ENCODE measurements at places on chromosomes 3 and 15.

GRCh38 chr3:52534281-52535183, 875 bp upstream of the NT5DC2 start:
- DNase-seq: no peak

DNA sequence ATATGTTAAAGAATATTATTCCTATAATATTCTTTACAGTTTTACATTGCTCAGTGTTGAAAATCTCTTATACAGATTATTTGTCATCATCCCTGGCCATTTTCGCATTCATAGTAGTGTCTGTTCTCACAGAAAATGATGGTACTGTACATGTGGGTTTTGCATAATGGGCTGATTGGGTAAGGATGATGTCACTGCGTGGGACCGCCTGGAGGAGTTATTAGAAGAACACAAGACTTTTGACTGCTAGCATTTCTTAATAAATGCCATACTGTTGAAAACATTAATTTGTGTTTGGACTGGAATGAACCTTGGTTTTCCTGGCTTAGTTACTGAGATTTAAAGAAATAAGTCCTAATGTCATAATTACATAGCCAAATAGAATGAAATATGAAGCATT, 20.3 kb downstream of the LRCH3 start:
- DNase-seq: no peak

GRCh38 chr3:186216900-186217819, 108.3 kb upstream of the ETV5 start:
- no peak for DNase-seq

GRCh38 chr15:32029409-32029861, 880 bp upstream of the CHRNA7 start:
- DNase-seq: no peak

- no peak for DNase-seq
Observed at GRCh38 chr3:4562595-4562994, 69.4 kb downstream of the ITPR1 start.

DNA sequence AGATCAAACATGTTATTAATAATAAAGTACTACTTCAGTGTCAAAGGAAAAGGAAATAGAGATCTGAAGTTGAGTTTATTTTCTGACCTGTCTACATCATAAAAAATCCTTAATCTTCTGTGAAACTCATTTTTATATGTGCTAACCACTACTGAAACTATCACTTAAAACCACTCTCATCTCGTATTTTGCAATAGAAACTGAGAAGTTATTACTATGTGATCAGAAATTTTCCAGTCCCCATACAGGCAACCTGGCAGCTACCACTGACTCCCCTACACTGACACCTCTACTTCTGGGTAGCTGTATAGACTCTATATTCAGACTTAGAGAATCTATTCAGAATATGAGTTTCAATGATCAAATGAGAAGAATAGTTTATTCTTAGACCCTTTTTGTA, 8.3 kb downstream of the HDGFL3 start:
- no peak for DNase-seq

DNA sequence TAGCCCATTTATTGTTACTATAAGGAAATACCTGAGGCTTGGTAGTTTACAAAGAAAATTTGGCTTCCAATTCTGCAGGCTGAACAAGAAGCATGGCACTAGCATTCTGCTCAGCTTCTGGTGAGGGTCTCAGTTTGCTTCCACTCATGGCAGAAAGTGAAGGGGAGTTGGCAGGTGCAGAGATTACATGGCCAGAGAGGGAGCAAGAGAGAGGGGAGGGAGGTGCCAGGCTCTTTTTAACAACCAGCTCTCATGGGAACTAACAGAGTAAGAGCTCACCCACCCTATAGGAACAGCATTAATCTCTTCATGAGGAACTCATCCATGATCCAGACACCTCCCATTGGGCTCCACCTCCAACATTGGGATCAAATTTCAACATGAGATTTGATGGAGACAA, 437.9 kb downstream of the CHL1 start:
- no peak for DNase-seq

DNA sequence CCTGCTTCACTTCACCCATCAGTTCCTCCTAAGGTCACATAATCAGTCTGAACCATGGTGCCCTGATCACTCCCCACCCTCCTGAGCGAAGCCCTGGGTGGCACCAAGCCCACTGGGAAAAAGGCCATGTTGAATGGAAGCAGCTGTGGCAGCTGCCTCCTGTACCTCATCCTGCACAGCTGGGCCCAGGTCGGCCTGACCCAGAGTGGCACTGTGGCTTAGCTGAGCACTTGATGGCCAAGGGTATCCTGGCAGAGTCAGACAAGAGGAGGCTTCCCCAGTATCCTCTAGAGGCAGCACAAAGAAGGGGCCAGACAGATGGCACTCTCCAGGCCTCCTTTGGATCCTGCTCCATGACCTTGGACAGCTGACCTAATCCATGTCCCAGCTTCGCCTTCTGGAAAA, 68.4 kb downstream of the TLE3 start:
- DNase-seq: no peak

DNA sequence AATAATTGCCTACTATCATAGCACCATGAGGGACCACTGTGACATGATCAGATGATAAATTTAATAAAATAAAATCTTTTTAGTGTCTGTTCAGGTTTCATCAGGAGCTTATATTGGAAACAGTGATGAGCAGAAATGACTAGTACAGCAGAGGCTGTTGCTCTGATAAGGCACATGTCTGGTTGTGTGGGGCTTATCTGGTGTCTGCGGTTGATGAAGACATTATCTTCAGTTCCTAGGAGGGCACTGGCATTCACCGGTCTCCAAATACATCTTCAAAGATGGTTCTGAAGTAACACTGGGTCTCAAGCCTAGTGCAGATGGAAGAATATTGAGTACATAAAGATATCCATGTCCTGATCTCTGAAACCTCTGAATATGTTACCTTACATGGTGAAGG, 125.3 kb downstream of the SUCNR1 start:
- DNase-seq: no peak

- no peak for DNase-seq
Observed at GRCh38 chr3:139917226-139917785, 17.7 kb upstream of the CLSTN2 start.

DNA sequence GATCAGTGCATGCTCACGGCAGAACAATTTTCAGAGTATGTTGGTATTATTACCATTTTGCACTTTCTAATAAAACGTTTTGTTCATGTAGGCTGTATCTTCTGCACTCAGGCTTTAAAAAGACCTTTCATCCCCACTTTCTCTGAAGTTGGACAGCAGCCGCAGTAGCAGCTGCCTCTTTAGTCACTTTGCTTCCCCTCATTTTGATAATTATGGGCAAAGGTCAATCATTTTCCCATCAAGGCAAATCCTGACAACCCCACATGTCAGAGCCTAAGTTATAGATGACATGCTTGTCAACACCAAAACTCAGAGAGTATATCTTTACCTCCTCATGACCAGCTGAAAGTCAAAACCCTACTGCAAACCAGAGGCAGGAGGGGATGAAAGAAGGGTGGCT, 99.7 kb downstream of the ROBO2 start:
- no peak for DNase-seq

DNA sequence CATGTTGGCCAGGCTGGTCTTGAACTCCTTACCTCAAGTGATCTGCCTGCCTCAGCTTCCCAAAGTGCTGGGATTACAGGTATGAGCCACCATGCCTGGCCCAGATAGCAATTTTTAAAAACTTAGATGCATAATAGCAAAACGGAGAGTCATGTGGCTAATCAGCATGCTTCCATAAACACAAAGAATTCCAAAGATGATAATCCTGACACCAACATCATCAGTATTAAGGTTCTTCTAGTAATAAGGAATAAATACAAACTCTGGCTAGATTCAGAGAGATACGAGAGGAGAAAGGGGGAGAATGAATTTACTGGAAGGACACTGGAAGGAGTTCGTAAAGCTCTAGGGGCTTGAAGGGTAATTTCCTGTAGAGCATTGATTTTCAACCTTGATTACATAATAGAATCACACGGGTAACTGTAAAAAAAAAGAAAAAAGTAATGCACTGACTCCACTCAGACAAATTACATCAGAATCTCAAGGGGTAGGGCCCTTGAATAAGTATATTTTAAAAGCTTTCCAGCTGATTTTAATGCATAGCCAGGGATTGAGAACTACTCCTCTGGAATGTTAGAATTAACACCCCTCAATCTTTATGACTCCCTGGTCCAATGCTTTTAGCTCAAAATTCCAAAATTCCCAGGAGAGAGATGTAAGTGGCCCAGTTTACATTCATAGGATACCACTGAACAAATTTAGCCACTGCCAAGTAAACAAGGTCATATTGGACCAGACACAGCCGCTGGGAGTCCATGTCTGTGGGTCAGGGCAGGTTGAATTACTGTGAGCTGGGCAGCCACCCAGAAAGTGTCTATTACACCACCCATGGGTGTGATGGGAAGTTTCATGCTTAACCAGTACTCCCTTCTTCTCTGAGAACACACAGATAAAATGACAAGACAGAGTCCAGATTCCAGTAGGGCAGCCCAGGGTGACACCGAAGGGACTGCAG, 243.9 kb downstream of the TBL1XR1 start:
- no peak for DNase-seq

DNA sequence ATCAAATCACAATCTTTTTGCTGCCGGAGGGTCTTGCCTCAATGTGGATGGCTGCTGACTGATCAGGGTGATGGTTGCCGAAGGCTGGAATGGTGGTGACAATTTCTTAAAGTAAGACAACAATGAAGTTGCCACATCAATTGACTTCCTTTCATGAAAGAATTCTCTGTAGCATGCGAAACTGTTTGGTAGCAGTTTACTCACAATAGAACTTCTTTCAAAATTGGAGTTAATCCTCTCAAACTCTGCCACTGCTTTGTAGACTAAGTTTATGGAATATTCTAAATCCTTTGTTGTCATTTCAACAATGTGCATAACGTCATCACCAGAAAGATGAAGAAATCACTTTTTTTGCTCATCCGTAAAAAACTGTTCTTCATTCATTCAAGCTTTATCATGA, 65.8 kb downstream of the B3GNT5 start:
- DNase-seq: no peak

GRCh38 chr3:116199063-116199462, 246.2 kb downstream of the LSAMP start:
- no peak for DNase-seq

DNA sequence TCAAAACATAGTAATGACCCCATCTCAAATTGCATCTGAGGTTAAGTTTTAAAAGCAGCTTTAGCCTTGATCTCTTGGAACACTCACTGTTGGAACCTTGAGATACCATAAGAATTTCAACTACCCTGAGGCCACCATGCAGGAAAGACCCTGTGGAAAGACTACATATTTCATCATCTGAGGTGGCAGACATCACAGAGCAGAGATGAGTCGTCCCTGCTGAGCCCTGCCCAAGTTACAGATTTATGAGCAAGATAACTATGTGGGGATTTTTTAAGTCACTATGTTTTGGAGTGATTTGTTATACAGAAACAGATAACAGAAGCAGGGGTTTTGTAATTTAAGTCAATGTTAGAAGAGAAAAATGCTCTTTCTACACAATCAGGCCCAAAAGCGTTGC, 168.4 kb downstream of the STAC start:
- no peak for DNase-seq

DNA sequence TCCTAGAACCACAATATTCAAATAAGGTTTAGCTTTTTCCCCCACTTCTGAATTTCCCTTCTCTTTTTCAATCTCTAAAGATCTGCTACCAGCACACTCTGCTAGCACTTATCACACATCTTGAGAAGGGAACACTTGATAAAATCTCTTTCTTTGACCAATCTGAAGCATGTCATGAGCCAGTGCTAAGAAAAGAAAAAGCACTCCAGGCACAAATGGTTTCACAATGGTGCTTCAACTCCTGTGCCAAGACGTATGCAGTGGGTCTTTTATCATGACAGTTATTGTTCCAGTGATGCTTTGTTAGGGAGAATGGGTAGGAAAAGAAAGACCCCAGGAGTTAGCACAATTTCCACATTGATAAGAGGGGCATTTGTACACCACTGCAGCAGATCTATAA, 248.4 kb downstream of the ZNF385D start:
- no peak for DNase-seq

DNA sequence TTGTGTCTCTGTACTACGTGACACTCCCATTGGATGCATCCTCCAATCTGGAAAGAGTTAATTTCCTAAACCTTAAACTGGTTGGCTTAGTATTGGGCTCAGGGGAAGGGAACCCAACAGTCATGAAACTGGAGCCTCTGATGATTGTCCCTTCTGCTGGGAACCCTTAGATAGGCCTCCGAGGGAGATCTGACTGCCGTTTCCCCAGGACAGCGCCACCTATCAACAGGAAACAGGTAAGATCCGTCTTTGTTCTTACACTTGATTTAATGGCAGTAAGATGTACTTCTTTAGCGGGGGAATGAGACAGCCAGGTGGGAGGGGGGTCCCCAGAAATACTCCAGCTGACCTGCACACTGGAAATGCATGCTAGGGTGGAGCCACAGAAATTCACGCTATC, 1749.6 kb downstream of the SI start:
- DNase-seq: no peak

- DNase-seq: no peak
Observed at GRCh38 chr3:99952306-99952705, 134.6 kb downstream of the CMSS1 start.

- DNase-seq: no peak
Observed at GRCh38 chr3:113773381-113773780, 26.5 kb downstream of the ATP6V1A start.

DNA sequence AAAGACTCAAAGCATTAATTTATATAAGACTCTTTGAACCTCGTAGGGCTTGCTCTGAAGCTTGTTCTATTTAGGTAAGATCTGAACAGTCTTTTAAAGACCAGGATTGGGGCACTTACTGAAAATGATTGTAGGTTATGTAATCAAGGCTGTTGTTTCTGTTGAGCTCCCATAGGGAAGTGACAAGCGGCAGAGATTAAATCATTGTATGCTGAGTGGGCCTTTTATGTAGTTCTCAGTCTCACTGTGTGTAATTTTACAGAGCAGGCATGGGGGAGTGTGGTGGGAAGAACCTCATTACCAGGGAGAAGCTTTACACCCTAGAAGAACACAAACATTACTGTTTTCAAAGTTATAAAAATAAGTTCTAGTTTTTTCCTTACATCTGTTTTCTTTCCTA, 160.0 kb upstream of the SNTN start:
- no peak for DNase-seq

DNA sequence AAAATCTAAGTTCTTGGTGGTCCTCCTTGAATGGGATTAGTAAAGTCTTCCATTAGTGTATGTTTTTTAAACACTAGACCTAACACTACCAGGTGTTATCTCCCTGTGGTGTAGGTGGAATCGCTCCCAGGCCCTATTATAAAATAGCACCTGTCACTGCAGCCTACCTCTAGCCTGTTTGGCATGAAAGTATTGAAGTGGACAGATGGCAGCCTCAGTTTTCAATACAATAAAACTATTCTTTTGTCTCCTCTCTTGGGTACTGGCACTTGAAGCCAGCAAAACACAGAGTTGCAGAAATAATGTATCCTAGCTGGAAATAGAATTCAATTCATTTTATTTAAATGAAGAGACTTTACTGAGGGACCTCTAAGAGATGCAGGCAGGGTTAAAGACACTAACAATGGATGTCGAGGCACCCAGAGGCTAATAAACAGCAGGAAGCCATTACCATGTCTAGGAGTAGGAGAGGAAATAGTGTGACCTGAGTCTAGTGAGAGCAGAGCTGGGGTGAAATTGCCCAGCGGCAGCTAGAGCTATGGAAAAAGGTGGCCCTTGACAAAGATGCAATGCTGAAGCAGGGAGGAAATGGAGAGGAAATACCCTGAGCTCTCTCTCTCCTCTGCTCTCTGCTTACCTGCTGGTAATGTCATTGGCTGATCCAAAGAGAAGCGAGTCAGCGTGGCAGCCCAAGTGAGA, 49.1 kb upstream of the TMEM158 start:
- DNase-seq: no peak

- no peak for DNase-seq
Observed at GRCh38 chr3:139808201-139808600, 126.8 kb upstream of the CLSTN2 start.

- DNase-seq: no peak
Observed at GRCh38 chr15:99956820-99957641, 223.8 kb upstream of the LYSMD4 start.

Data from activated CD8-positive, alpha-beta memory T cell treated with anti-CD3 and anti-CD28 coated beads for 1 hour (primary cell).